Inflammatory macrophage treated with lipopolysaccharide for 4 hours (primary cell): ENCODE measurements at places on chromosomes 7 and 10.

- DNase-seq: no peak
Observed at GRCh38 chr10:126060261-126060931, 164.0 kb downstream of the FANK1 start.

- DNase-seq: no peak
Observed at GRCh38 chr10:108052981-108053380, 888.5 kb upstream of the SORCS1 start.

- DNase-seq: no peak
Observed at GRCh38 chr7:135201350-135201749, 10.0 kb downstream of the WDR91 start.

- DNase-seq: no peak
Observed at GRCh38 chr7:25665374-25665773, 437.1 kb upstream of the NPVF start.
